ENCODE measurements at places on chromosomes 7 and 10. TPM values are rescaled to one million over a fixed set of nuclear protein-coding genes. Genes with fewer than 3 reads are reported as not detected.

GRCh38 chr7:48426966-48427555, 255.8 kb downstream of the ABCA13 start:
- H3K27me3 ChIP-seq, result no peaks in the 10 kb centered on the region
- H3K36me3 ChIP-seq, result no peaks in the 10 kb centered on the region
- H3K4me3 ChIP-seq, result no peak overlapping the region

- no peak for DNase-seq
- no peak overlapping the region for H3K4me3 ChIP-seq
- no peaks in the 10 kb centered on the region for H3K36me3 ChIP-seq
- H3K4me1 ChIP-seq, result no peaks in the 10 kb centered on the region
- H3K27ac ChIP-seq, result no peak overlapping the region
Measured at GRCh38 chr10:96414303-96414702, 55.5 kb upstream of the OPALIN start.

GRCh38 chr10:132602614-132603013, 65.0 kb downstream of the INPP5A start:
- peaks cover 3% of the 10 kb centered on the region for H3K4me1 ChIP-seq
- no peaks in the 10 kb centered on the region for H3K36me3 ChIP-seq
- DNase-seq, result no peak
- H3K27ac ChIP-seq, result no peak overlapping the region
- no peak overlapping the region for H3K4me3 ChIP-seq

The AGBL3 gene
- total RNA-seq, result 1.3 TPM

GRCh38 chr7:68244389-68244788, 1247.8 kb downstream of the TYW1 start:
- no peak for DNase-seq
- H3K36me3 ChIP-seq, result no peaks in the 10 kb centered on the region
- no peaks in the 10 kb centered on the region for H3K27me3 ChIP-seq
- H3K4me3 ChIP-seq, result no peak overlapping the region
- H3K27ac ChIP-seq, result no peak overlapping the region
- no peaks in the 10 kb centered on the region for H3K4me1 ChIP-seq

DNA sequence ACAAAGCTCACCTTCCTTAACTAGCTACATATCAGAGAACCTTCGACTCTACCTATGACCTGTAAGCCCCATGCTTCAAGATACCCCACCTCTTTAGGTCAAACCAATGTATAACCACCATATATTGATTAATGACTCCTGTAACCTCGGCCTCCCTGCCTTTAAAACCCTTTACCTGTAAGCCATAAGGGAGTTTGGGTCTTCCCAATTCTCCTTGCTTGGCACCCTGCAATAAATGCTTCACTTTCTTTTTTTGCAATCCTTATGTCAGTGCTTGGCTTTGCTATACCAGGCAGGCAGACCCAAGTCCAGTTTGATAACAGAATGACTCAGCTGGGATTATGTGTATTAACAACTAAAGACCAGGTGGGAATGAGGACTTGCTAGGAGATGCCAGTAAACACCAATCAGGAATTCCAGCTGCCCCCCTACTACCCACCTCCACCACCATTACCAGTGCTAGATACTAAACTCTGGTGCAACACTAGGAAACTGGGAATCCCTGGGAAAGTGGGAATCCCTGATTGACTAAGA, 22.0 kb upstream of the SLC35G1 start:
- no peaks in the 10 kb centered on the region for H3K36me3 ChIP-seq
- H3K27me3 ChIP-seq, result no peaks in the 10 kb centered on the region
- DNase-seq, result no peak
- no peak overlapping the region for H3K27ac ChIP-seq
- H3K4me3 ChIP-seq, result no peak overlapping the region
- H3K4me1 ChIP-seq, result no peaks in the 10 kb centered on the region

GRCh38 chr10:23291551-23292334, 52.9 kb downstream of the C10orf67 start:
- H3K4me1 ChIP-seq, result no peaks in the 10 kb centered on the region
- no peak overlapping the region for H3K27ac ChIP-seq
- H3K36me3 ChIP-seq, result no peaks in the 10 kb centered on the region

DNA sequence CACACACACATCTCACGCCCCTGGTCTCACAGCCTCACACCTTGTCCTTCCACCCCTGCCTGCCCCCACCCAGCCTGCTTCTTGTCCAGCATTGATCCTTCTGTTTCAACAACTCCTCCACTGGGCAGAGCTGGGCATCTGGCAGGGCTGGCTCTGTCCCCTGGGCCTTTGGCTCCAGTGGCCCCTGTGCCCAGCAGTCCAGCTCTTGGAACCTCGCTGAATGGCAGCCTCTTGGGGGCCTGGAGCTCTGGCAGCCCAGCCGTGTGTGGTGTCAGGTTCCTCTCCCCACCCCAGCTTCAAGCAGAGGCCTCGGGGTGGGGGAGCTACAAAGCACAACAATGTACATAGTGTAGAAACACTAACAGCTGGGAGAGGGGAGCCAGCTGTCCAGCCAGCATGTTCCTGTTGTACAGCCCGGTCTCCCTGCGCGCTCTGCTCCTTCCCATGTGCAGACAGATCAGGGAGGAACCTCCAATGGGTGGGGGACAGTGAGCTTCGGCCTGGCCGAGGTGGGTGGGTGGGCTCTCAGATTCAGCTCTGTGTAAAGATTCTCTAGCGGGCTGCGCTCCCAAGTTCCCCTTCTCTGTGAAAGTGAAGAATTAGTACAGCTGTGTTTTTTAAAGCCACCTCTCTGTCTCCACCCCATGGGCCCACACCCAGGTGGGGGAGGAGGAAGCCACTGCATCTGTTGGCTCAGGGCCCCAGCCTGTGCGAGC, 19.4 kb downstream of the ZMIZ2 start:
- H3K4me1 ChIP-seq, result peaks cover 21% of the 10 kb centered on the region
- H3K4me3 ChIP-seq, result no peak overlapping the region
- DNase-seq, result peak; percentile 19
- H3K27me3 ChIP-seq, result no peaks in the 10 kb centered on the region

DNA sequence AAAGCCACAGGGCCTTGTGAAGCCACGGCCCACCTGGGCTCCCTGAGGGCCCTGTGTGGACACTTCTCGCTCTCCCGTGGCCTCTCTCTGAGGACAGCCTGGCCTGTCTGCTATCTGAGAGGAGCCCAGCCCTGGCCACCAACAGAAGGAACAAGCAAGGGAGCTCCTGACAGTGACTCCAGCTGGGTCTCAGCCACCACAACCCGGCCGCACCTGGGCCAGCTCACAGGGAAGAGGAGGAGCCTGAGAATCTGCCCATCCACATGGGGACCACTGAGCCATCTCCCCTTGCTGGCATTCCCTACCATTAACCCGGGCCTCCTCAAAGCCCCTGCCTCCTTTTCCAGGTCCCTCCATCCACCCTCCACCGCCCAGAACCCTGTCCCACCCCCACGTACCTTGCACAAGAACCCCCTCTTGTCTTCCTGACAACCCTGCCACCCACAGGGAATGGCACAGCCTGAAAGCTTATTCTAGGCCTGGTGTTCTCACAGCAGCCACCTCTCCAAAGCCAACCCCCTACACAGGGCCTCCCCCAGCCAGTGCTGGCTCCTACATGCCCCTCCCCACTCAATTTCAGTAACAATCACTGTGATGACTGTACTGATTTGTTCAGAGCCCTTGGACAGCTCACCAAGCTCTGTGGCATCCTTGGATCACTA, 120.2 kb downstream of the GRID1 start:
- H3K4me1 ChIP-seq, result no peaks in the 10 kb centered on the region
- no peaks in the 10 kb centered on the region for H3K27me3 ChIP-seq
- no peaks in the 10 kb centered on the region for H3K36me3 ChIP-seq
- DNase-seq, result no peak

The PIK3CG gene
- total RNA-seq, result not detected

- H3K4me1 ChIP-seq, result peaks cover 8% of the 10 kb centered on the region
- H3K4me3 ChIP-seq, result no peak overlapping the region
- peak; percentile 62 for DNase-seq
- no peak overlapping the region for H3K27ac ChIP-seq
- no peaks in the 10 kb centered on the region for H3K27me3 ChIP-seq
- no peaks in the 10 kb centered on the region for H3K36me3 ChIP-seq
Measured at GRCh38 chr10:61750943-61751471, 88.3 kb downstream of the CABCOCO1 start.

The GPR26 gene
- total RNA-seq, result not detected

DNA sequence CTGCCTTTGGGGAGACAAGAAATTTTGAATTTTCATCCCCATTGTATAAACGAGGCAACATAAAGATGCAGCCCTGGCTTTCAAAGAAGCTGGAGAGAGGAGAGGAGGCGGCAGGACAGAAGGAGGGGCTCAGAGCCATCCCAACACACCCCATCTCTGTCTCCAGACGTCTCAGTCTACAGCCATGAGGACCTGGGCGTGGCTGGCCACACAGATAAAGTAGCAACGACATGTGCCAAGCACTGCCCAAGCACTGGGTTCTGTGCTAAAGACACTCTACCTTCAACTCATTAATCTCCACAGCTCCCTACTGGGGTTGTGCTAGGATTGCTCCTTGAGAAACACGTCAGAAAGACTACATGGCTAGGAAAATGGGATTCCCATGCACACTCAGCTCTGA, 65.2 kb downstream of the DLG5 start:
- no peak for DNase-seq
- no peak overlapping the region for H3K4me3 ChIP-seq
- no peaks in the 10 kb centered on the region for H3K27me3 ChIP-seq

The PHF14 gene
- 29.8 TPM for total RNA-seq

The CDK1 gene
- total RNA-seq, result 13.9 TPM

- H3K27me3 ChIP-seq, result no peaks in the 10 kb centered on the region
- H3K4me1 ChIP-seq, result peaks cover 22% of the 10 kb centered on the region
- no peaks in the 10 kb centered on the region for H3K36me3 ChIP-seq
- peak; percentile 34 for DNase-seq
- H3K4me3 ChIP-seq, result no peak overlapping the region
- no peak overlapping the region for H3K27ac ChIP-seq
Measured at GRCh38 chr10:50550291-50550839, 73.4 kb downstream of the SGMS1 start.

The PTPRZ1 gene
- not detected for total RNA-seq

The WDFY4 gene
- total RNA-seq, result 0.66 TPM

- DNase-seq, result peak; percentile 44
- H3K27me3 ChIP-seq, result no peaks in the 10 kb centered on the region
Measured at GRCh38 chr10:6347391-6347951, 144.7 kb downstream of the PFKFB3 start.

The IFIT1B gene
- not detected for total RNA-seq

The TCAF1 gene
- 65.6 TPM for total RNA-seq

DNA sequence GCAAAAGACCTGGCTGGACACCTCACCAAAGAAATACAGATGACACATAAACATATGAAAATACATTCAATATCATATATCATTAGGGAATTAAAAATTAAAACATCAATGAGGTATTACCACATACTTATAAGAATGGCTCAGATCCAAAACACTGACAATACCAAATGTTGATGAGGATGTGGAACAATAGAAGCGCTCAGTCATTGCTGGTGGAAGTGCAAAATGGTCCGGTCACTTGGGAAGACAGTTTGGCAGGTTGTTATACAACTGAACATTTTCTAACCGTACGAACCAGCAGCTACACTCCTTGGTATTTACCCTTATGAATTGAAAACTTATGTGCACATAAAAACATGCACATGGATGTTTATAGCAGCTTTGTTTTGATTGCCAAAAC, 38.5 kb downstream of the ZMYND11 start:
- no peak overlapping the region for H3K27ac ChIP-seq
- no peaks in the 10 kb centered on the region for H3K4me1 ChIP-seq
- no peaks in the 10 kb centered on the region for H3K36me3 ChIP-seq
- no peak overlapping the region for H3K4me3 ChIP-seq

The TAC1 gene
- under 0.01 TPM for total RNA-seq

DNA sequence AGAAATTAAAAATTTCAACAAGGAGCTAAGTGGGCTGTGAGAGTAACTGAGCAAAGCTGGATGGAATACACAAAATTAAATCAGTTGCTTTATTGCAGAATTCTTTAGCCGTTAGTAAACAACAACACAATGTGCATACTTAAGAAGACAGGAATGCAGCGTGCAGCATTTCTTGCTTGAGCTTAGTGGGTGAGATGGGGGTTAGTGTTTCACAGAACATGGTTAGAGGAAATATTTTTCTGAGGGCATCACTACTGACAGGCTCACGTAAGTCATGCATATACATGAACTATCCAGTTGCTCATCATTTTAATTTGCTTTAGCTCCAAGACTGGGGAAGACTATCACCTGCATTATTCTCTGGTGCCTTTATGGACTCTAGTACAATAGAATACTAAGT, 80.8 kb downstream of the CD36 start:
- H3K27ac ChIP-seq, result no peak overlapping the region
- H3K36me3 ChIP-seq, result no peaks in the 10 kb centered on the region
- H3K27me3 ChIP-seq, result no peaks in the 10 kb centered on the region
- peaks cover 24% of the 10 kb centered on the region for H3K4me1 ChIP-seq
- peak; percentile 14 for DNase-seq

DNA sequence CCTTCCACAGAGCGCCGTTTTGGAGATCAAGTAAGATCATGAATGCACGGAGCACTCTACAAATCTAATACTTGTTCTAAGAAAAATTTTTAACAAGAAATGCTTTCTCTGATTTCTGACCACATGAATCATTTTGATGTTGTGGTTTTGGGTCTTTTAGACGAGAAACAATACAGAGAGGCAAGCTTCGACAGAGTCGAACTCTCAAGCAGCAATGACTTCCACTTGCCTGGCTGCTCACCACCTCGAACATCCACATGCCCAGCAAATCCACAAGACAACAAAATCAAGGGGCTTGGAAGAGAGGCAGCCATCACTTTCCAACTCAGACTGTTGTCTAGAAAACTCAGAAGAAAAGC, 69.4 kb upstream of the GSDME start:
- H3K4me1 ChIP-seq, result peaks cover 38% of the 10 kb centered on the region
- no peak overlapping the region for H3K4me3 ChIP-seq
- DNase-seq, result no peak
- peaks cover 4% of the 10 kb centered on the region for H3K36me3 ChIP-seq

Measured in fibroblast of lung (primary cell).